ENCODE measurements at places on chromosomes 5 and 9.

DNA sequence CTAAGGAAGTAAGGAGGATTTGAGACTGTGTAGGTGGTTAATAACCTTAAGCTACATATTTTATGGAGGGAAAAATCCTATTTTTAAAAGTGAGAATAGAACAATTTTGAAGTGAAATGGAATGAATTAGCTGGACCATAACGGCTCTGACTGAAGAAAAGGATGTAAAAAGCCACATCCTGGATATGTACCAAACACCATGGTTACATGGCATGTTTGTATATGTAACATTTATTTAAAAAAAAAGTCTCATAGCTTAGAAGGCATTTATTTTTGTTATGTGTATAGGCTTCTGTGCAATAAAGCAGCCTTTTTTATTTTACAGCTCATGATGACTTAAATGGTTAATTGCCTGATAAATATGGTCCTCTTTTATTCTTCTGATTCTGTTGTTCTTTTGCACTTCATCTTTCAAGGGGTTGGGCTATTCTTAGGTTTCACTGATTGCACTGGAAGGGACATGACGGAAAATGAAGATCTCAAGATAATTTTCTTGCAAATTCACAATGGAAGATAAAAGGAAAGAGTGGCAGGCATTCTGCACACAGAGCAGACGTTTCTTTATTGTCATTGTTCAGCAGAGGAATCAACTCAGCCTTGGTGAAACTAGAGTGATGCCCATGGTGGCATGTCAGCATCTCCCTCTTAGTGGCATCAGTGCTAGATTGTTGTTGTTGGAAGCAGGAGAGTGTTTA lies 63.1 kb downstream of the DOCK8 start:
- no peak for DNase-seq

DNA sequence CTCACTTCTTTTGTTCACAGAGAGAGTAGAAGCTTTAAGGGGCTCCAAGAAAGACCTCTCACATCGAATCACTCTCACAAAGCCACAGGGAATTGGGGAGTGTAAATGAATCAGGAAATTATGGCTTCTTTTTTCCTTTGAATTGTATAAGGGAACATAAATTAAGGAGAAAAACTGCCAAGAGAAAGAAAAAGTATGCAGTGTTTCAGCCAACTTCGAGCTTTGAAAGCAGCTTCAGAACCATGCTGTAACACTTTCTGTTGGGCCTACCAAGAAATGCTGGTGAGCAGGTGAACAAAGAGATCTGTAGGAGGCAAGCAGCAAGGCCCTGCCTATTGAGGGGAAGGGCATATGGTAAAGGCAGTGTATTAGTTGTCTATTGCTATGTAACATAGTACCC lies 33.4 kb upstream of the CTNNA1 start:
- no peak for DNase-seq

- DNase-seq = no peak
Observed at GRCh38 chr5:17129093-17129849, 88.2 kb upstream of the BASP1 start.

DNA sequence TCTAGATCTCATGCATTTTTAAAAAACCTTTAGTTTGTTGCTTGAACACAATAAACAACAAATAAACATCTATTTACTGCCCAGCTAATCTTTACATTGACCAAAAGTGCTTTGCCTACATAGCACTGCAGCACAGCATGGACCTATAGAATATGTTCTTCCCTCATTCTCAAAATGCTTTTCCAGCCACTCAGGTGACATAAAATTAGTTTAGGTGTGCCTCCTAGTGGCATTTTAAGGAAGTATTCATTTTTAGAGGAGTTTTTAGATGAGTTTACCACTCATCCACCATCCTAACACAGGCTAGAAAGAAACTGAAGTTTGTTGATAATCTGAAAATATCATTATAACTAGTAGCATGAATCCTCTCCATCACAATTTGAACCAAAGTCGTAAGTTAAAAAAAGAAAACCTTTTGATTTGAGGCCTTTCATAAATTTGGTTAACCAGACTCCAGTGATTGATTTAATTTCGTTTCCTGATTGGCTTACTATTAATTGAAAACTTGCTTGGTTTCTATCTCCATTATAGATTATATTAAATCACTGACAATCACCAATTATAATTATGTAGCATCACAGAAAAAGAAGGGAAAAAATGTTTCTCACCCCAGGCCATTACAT lies 12.6 kb downstream of the PLGRKT start:
- DNase-seq = no peak

- no peak for DNase-seq
Observed at GRCh38 chr5:10532421-10532820, 31.4 kb upstream of the ANKRD33B start.

- no peak for DNase-seq
Observed at GRCh38 chr5:174505621-174506020, 218.8 kb upstream of the MSX2 start.
